Neural crest cell (in vitro differentiated cells): ENCODE measurements at places on chromosomes 6 and 20. TPM values are rescaled to one million over a fixed set of nuclear protein-coding genes. Genes with fewer than 3 reads are reported as not detected.

Gene PABPC1L
- 75.0 and 78.6 TPM in 2 replicates for total RNA-seq

Gene CGA
- total RNA-seq = not detected in 2 replicates

Gene HLA-DPB1
- total RNA-seq = 18.7 and 20.4 TPM in 2 replicates

Gene FHL5
- not detected in 2 replicates for total RNA-seq

Gene C4B
- total RNA-seq = 5.3 and 6.7 TPM in 2 replicates

Gene SGK2
- 1.0 and 1.6 TPM in 2 replicates for total RNA-seq

Gene KCNS1
- not detected in 2 replicates for total RNA-seq

Gene TCP11
- not detected in 2 replicates for total RNA-seq

Gene CPNE5
- 0.54 and 1.0 TPM in 2 replicates for total RNA-seq

Gene RAMACL
- 0.70 and 0.98 TPM in 2 replicates for total RNA-seq

- DNase-seq = no peak
- no peaks in the 10 kb centered on the region for H3K4me1 ChIP-seq
- H3K36me3 ChIP-seq = peaks cover 4% of the 10 kb centered on the region
- H3K27ac ChIP-seq = no peak overlapping the region
- H3K4me3 ChIP-seq = no peak overlapping the region
Observed at GRCh38 chr6:165205632-165206031, 103.8 kb downstream of the C6orf118 start.

GRCh38 chr6:5695260-5696245 lies 311.2 kb downstream of the NRN1 start:
- H3K36me3 ChIP-seq = peaks cover 12% of the 10 kb centered on the region
- H3K4me1 ChIP-seq = no peaks in the 10 kb centered on the region
- no peak for DNase-seq
- no peak overlapping the region for H3K27ac ChIP-seq

GRCh38 chr20:58700121-58700821 lies 7.7 kb downstream of the NPEPL1 start:
- H3K4me1 ChIP-seq = no peaks in the 10 kb centered on the region
- DNase-seq = no peak
- H3K4me3 ChIP-seq = no peak overlapping the region
- peaks cover 22% of the 10 kb centered on the region for H3K36me3 ChIP-seq
- no peaks in the 10 kb centered on the region for H3K27me3 ChIP-seq

GRCh38 chr6:153564803-153565202 lies 433.7 kb upstream of the RGS17 start:
- H3K27me3 ChIP-seq = no peaks in the 10 kb centered on the region
- H3K4me1 ChIP-seq = no peaks in the 10 kb centered on the region
- H3K36me3 ChIP-seq = no peaks in the 10 kb centered on the region
- no peak overlapping the region for H3K27ac ChIP-seq
- no peak overlapping the region for H3K4me3 ChIP-seq

DNA sequence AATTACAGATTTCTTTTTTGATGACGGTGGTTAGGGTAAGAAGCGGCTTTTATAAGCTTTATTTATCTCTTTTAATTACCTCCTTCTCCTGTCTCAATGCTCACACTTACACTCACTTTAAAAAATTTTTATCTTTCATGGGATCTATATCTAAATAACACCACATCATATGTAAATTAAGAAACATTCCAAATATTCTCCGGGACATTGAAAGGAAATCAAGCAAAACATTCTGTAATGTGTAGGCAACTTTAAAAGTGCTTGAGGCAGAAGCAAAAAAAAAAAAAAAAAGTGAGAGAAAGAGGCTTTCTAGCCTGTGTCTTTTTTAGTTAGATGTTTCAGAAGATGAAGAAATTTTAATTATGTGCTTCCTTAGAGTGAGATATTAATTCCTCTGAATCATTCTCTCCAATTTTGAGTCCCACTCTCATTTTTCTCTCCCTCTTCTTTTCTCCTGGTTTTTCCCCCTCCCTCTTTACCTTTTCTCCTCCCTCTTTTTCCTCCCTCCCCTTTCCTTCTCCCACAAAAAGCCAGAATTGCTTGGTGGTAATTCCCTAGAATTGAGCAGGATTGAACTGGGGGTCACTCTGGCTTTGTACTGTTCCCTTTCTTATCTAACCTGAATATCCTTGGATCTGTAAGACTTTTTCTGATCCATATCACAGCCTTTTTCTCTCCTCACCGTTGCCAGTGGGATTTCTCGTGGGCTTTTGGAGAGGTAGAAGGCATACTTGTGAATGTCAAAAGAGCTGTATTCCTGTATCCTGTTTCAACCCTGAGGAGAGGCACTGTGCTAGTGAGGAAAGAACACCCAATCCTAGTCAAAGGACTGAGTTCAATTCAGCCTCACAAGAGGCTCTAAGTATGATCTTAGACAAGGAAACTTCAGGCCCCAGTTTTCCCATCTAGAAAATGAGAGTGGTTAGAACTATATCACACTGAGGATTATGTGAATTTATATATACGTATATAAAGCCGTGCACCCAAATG lies 30.4 kb downstream of the KCNQ5 start:
- no peaks in the 10 kb centered on the region for H3K4me1 ChIP-seq
- H3K27me3 ChIP-seq = peaks cover 2% of the 10 kb centered on the region
- no peak overlapping the region for H3K4me3 ChIP-seq
- H3K36me3 ChIP-seq = no peaks in the 10 kb centered on the region
- DNase-seq = no peak
- H3K27ac ChIP-seq = no peak overlapping the region

GRCh38 chr6:158786645-158787304 lies 32.4 kb downstream of the EZR start:
- H3K27me3 ChIP-seq = no peaks in the 10 kb centered on the region
- DNase-seq = no peak
- no peak overlapping the region for H3K27ac ChIP-seq
- peaks cover 12% of the 10 kb centered on the region for H3K36me3 ChIP-seq
- no peak overlapping the region for H3K4me3 ChIP-seq

GRCh38 chr6:170480050-170480692 lies 72.9 kb downstream of the PSMB1 start:
- H3K36me3 ChIP-seq = peaks cover 10% of the 10 kb centered on the region
- DNase-seq = no peak
- H3K27ac ChIP-seq = no peak overlapping the region
- no peak overlapping the region for H3K4me3 ChIP-seq
- H3K27me3 ChIP-seq = no peaks in the 10 kb centered on the region

DNA sequence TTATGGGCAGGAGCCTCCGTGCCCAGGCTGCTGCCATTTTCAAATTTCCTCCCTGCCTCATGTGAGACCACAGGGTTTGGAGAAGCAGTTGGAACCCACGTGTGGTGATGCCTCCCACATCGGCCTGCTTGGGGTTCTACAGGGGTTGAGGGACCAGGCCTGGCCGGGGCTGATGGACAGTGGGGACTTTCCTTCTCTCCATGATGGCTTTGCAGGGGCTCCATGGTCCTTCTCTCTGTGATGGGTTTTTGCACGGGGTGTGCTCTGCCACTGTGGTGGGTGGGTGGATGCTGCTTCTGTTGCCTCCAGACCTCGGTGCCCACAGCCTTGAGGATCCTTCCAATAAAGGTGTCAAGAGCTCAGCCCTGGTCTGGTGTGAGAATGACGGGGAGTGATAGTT lies 54.4 kb downstream of the ADNP start:
- no peak for DNase-seq
- H3K4me1 ChIP-seq = peaks cover 21% of the 10 kb centered on the region
- H3K4me3 ChIP-seq = no peak overlapping the region

DNA sequence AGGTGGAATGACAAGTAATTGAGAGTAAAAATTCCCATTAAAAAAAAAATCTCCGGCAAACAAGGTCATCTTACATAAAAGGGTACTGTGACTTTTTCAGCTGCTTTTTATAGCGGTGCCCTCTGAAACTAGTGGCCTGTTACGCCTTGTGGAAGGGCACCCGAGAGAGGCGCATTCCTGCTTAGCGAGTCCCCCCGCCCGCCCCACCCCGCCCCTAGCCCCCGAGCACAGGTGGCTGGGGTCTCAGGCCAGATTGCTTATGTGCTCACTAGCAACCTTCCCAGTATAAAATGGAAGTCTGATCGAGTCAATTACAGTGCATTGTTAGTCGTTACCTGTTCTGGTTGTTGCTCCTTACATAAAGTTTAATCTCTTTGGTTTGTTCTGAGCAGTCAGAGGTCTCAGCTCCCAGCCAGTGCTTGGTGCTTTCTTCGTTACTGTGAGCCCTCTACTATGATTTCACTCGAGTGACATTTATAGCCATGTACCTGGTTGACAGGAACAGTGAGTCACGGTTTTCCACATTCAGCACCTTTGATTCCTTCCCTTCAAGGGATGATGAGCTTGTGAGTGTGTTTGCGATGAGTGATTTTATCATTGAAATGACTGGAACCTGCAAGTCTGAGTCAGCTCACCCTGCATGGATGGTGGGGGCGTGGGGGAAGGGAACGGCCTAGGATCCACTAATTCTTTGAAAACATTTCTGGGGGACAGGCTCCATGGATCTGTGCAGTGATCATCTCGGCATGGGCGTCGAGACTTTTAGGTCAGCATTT lies 47.6 kb downstream of the ZDHHC14 start:
- no peaks in the 10 kb centered on the region for H3K36me3 ChIP-seq
- H3K27ac ChIP-seq = peak overlapping the region; percentile 73
- H3K4me1 ChIP-seq = peaks cover 14% of the 10 kb centered on the region
- peaks cover 21% of the 10 kb centered on the region for H3K27me3 ChIP-seq
- no peak overlapping the region for H3K4me3 ChIP-seq
- no peak for DNase-seq

- peaks cover 10% of the 10 kb centered on the region for H3K4me1 ChIP-seq
- H3K36me3 ChIP-seq = peaks cover 34% of the 10 kb centered on the region
- no peak overlapping the region for H3K4me3 ChIP-seq
- H3K27ac ChIP-seq = no peak overlapping the region
- no peak for DNase-seq
Observed at GRCh38 chr20:35059110-35059509, 33.5 kb downstream of the TRPC4AP start.

- H3K36me3 ChIP-seq = peaks cover 2% of the 10 kb centered on the region
- H3K4me1 ChIP-seq = no peaks in the 10 kb centered on the region
- H3K4me3 ChIP-seq = no peak overlapping the region
- no peak for DNase-seq
- no peaks in the 10 kb centered on the region for H3K27me3 ChIP-seq
Observed at GRCh38 chr6:19070520-19070919, 683.4 kb downstream of the RNF144B start.

- no peaks in the 10 kb centered on the region for H3K36me3 ChIP-seq
- no peak for DNase-seq
- H3K27me3 ChIP-seq = peaks cover 6% of the 10 kb centered on the region
- H3K27ac ChIP-seq = no peak overlapping the region
- no peak overlapping the region for H3K4me3 ChIP-seq
- H3K4me1 ChIP-seq = peaks cover 31% of the 10 kb centered on the region
Observed at GRCh38 chr20:51059862-51060261, 37.0 kb upstream of the KCNG1 start.

- no peak overlapping the region for H3K27ac ChIP-seq
- H3K4me1 ChIP-seq = no peaks in the 10 kb centered on the region
- H3K27me3 ChIP-seq = no peaks in the 10 kb centered on the region
- DNase-seq = no peak
- H3K36me3 ChIP-seq = no peaks in the 10 kb centered on the region
Observed at GRCh38 chr6:131787079-131787478, 20.7 kb upstream of the ENPP1 start.

- H3K36me3 ChIP-seq = no peaks in the 10 kb centered on the region
- no peak overlapping the region for H3K4me3 ChIP-seq
- no peak overlapping the region for H3K27ac ChIP-seq
- no peak for DNase-seq
- peaks cover 64% of the 10 kb centered on the region for H3K4me1 ChIP-seq
- H3K27me3 ChIP-seq = no peaks in the 10 kb centered on the region
Observed at GRCh38 chr6:157061770-157062594, 261.3 kb downstream of the TMEM242 start.

- peak overlapping the region; percentile 13 for H3K27ac ChIP-seq
- no peak overlapping the region for H3K4me3 ChIP-seq
- DNase-seq = peak; percentile 63
- peaks cover 19% of the 10 kb centered on the region for H3K4me1 ChIP-seq
- no peaks in the 10 kb centered on the region for H3K36me3 ChIP-seq
Observed at GRCh38 chr20:32902456-32903420, 44.0 kb downstream of the EFCAB8 start.

DNA sequence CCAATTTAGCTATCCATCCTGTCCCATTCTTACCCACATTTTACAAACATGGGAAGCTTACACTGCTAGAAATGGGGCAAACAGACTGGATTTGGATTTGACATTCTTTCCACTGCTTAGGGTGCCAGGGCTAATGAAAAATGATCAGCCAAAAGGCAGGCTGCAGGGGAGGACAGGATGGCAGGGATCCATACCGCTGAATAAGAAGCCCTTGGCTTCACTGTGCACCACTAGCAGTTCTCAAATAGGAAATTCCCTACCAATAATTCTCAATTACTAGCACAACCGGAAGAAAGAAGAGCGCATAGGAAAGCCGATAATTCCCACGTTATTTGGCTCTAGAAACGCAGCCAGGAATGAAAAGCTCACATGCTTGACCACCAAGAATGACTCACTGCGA lies 73.1 kb downstream of the NDUFAF5 start:
- H3K4me3 ChIP-seq = no peak overlapping the region
- H3K27ac ChIP-seq = no peak overlapping the region
- no peaks in the 10 kb centered on the region for H3K36me3 ChIP-seq
- H3K4me1 ChIP-seq = no peaks in the 10 kb centered on the region
- no peaks in the 10 kb centered on the region for H3K27me3 ChIP-seq

- H3K4me1 ChIP-seq = no peaks in the 10 kb centered on the region
- peaks cover 3% of the 10 kb centered on the region for H3K27me3 ChIP-seq
- no peak for DNase-seq
- no peak overlapping the region for H3K4me3 ChIP-seq
Observed at GRCh38 chr6:36688739-36689075, 8.9 kb upstream of the RAB44 start.

- DNase-seq = no peak
- H3K4me3 ChIP-seq = no peak overlapping the region
- H3K27me3 ChIP-seq = peaks cover 11% of the 10 kb centered on the region
- peaks cover 21% of the 10 kb centered on the region for H3K4me1 ChIP-seq
- H3K36me3 ChIP-seq = peaks cover 4% of the 10 kb centered on the region
Observed at GRCh38 chr6:43243664-43244321, 512 bp downstream of the TTBK1 start.

DNA sequence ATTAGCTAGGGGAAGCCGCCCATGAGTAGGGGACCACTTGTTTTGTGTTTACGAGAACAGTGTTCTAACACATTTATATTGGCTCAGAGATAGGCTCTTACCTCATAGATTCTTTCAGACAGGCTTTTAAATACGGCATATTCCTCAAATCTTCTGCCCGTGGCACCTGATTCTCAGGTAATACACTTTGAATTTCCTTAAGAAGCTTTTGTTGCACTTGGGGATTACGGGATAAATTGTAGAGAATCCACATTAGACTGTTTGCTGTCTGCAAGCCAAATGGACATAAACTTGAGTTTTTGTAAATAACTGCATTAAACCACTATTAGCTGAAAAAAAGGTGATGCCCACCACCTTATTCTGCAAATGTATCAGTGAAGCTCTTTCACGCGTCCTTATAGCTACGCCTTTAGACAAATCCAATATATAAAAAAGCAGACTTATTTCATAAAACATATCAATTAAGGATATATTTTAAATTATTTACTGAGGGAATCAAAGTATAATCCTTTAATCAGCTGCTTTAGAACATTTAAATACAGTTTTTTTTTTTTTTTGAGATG lies 14.8 kb downstream of the CYP24A1 start:
- peaks cover 12% of the 10 kb centered on the region for H3K4me1 ChIP-seq
- H3K4me3 ChIP-seq = no peak overlapping the region
- no peak for DNase-seq

GRCh38 chr6:139271056-139271455 lies 20.7 kb downstream of the TXLNB start:
- no peak for DNase-seq
- H3K4me1 ChIP-seq = no peaks in the 10 kb centered on the region
- H3K27ac ChIP-seq = peak overlapping the region; percentile 15
- H3K4me3 ChIP-seq = no peak overlapping the region
- no peaks in the 10 kb centered on the region for H3K36me3 ChIP-seq
- no peaks in the 10 kb centered on the region for H3K27me3 ChIP-seq

GRCh38 chr20:64114356-64114971 lies 7.1 kb upstream of the NPBWR2 start:
- H3K4me1 ChIP-seq = no peaks in the 10 kb centered on the region
- no peak for DNase-seq
- no peak overlapping the region for H3K4me3 ChIP-seq
- H3K27ac ChIP-seq = no peak overlapping the region
- no peaks in the 10 kb centered on the region for H3K27me3 ChIP-seq
- no peaks in the 10 kb centered on the region for H3K36me3 ChIP-seq
